ENCODE measurements at places on chromosomes 7 and 10.

DNA sequence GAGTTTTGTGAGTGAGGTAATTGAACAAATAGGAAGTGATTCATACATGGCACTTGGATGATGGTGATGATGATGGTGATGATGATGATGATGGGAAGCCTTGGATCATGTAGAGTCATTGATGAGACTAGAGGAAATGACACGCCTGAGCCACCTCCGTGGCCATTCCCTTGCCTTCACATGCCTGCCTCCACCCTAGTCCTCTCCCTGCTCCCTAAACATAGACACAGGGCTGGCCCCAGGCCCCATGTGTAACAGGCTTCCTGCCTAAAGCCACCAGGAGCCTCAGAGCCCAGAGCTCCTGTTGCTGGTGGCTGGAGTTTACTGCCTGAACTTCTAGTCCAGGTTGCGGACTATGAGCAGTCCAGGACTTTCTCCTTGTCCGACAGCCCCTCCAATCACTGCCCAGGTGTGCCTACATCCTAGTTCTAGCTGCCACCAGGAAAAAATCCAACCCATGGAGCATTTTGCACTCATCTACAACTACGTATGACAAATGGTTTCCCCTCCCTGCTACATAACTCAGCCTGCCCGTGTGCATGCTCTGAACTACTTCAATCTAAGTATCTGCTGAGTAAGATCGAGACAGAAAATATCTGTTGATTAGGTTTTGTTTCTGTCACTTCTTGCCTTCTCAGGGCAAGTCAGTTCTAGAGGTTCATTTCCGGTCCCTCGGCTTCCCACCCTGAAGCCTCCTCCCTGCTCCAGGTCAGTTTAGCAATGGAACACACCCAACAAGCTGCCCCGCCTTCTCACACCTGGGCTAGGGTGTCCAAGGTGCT lies 35.5 kb upstream of the KDM7A start:
- no peak for DNase-seq

DNA sequence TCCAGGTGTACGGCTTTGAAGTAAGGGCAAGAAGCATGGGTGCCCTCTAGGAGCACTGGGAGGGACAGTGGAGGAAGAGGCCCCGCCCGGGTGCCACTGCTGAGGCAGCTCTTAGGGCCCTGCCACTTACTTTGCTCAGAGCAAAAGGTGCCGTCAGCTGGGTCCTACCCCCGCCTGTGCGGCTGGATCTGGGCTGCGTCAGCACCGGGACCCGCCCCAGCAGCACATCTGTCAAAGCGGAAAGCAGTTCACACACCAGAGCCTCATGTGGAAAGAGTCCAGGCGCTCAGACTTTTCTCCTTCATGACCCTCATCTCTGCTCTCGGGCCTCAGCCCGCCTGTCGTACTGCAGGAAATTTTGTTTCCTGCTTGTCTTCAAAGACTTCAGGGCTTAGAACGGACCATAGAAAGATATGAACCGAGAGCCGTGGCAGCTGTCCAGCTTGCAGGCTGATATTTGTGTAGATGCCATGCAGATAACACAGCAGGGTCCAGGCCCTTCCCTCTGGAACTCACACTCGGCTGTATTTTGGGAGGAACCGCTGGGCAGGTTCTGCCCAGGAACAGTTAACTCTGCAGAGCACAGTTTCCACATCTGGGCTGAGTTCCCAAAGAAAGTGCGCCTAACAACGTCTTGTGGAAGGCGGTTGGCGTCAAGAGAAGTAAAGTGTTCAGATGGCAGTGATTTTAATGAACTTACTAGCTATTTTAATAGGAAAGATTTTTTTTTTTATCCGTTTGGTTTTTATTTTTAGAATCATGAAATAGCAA lies 44.3 kb upstream of the PRKAR1B start:
- no peak for DNase-seq

DNA sequence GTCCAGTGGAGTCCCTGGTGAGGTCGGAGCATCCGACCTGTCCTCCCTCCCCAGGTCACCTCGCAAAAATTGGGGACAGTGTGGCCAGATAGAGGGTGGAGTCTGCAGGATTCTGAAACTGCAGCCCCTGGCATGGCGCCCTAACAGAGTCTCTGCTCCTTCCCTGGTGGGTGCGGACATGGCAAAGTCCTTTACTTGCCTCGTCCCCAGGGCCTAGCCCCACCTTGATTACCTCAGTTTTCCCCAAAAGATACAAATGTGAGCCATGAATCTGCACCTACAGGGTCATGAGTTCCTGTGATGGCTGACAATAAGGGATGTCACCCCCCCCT lies 47.7 kb downstream of the NPVF start:
- DNase-seq = no peak

DNA sequence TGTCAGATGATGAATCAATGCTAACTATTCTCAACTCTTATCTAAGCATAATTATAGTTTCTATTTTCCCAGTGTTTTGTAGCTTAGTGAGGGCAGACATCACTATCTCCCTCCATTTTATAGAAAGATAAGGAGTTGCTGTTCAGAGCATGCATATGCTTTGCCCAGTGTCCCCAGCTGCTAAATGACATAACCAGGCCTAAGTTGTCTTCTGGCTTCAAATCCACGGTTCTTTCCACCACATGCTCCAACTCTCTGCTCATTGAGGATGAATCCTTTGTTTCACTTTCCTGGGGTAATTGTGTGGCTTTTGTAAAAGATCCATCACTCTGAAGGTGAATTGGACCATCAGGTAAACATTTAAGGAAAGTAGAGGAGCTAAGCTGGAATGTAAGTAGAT lies 134.0 kb downstream of the SNX10 start:
- no peak for DNase-seq

- no peak for DNase-seq
Measured at GRCh38 chr10:4450981-4451908, 374.8 kb upstream of the AKR1E2 start.

- no peak for DNase-seq
Measured at GRCh38 chr10:72639441-72639873, 13.6 kb upstream of the MICU1 start.

GRCh38 chr10:21972584-21972983 lies 30.9 kb downstream of the DNAJC1 start:
- DNase-seq = no peak

- DNase-seq = no peak
Measured at GRCh38 chr7:83984076-83984475, 210.5 kb downstream of the SEMA3A start.

GRCh38 chr10:78991187-78991586 lies 77.6 kb upstream of the ZMIZ1 start:
- no peak for DNase-seq

Measured in activated T-helper 1 cell treated with anti-CD3 and anti-CD28 coated beads, Interleukin-2, amount 50 U/mL, for 16 hours (primary cell).